WERI-Rb-1 (cell line): ENCODE measurements at places on chromosomes 2 and 18.

DNA sequence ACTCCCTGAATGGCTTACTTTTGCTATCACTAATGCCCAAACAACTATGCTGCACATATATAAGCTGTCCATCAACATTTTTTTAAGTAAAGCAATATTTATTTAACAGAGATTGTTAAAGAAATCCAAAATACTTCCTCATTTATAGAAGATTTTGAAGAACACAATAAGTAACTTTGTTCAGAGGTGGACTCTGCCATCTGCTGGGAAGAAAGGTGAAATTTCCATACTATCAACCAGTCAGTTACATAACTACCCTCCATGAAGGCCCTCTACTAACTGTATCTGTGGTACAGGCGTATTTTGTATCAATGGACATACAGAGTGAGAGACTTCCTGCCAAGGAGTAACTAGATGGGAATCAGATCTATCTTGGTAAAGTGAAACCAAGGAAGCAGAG lies 106.0 kb downstream of the DTNB start:
- DNase-seq: no peak

GRCh38 chr2:197498235-197498936 lies 1.3 kb downstream of the HSPD1 start:
- no peak for DNase-seq

DNA sequence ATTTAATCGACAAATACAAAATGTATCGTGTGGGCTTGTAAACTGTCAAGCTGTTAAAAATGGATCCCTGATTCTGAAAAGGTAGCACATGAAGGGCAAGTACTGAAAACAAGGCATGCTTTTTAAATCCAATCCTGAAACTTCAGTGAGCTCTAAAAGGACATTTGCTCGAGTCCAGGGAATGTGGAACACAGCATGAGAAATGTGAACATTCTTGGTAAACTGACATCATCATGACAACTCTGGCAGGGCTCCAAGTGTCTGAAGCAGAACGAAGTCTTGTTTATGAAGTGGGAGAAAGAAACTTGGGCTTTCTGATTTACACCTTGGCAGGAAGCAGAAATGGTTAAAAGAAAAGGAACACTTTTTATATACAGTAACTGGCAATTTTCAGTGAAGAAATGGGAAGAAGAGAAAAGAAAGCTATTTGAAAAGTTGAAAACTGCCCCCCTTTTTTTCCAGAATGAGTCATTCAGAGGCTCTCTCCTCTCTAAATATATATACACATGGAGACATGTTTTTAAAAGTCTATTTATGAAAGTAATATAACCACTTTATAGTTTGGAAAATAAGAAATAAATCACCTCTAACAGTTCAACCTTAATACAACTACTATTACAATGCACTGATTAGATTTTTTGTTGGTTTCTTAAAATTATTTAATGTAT lies 120.8 kb downstream of the GAREM1 start:
- no peak for DNase-seq

DNA sequence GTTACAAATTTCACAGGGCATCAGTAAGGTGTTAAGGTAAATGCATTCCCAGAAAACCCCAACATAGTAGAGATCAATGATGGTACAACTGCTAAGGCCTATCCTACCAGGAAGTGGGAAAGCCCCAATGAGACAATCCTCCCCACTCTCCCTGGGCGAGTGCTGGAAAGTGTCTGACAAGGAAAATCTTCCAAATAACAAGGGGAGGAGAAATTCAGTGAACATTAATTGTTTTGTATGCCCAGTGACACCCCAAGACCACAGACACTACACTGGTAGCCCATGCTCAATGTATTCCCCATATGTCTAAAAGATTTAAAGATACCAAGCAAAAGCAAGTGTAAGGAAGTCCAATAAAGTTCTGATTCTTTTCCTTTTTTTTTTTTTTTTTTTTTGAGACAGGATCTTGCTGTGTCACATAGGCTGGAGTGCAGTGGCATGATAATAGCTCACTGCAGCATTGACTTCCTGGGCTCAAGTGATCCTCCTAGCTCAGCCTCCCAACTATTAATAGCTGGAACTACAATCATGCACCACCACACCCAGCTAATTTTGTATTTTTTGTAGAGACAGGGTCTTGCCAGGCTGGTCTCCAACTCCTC lies 24.7 kb downstream of the B4GALT6 start:
- DNase-seq: no peak

- no peak for DNase-seq
These were observed 80.3 kb upstream of the TSPYL6 start for GRCh38 chr2:54336136-54336976.

GRCh38 chr2:69585855-69586555 lies 57.5 kb downstream of the AAK1 start:
- no peak for DNase-seq

- DNase-seq: no peak
These were observed 16.0 kb downstream of the CEP192 start for GRCh38 chr18:13007248-13007560.

- no peak for DNase-seq
These were observed 94.3 kb upstream of the ITGB6 start for GRCh38 chr2:160294339-160294803.

DNA sequence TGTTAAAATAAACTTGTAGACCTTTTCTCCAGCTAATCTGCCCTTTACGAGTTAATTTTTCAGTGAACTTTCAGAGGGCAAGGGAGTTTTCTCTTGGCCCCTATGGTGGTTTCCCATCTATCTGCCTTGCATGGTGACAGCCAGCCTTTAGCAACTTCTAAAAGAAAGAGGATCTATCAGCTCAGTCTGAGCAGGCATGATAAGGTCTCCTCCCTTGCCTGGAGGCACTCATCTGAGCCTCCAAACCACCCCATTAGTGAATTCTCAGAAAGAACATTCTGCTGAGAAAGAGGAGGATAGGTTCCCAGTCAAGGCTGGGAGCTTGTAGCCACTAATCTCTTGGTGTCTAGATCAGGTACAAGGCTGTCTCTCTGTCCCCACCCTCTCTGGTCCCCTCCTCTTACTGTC lies 10.7 kb upstream of the GYPC start:
- no peak for DNase-seq

GRCh38 chr2:184463102-184463865 lies 135.0 kb upstream of the ZNF804A start:
- DNase-seq: no peak

DNA sequence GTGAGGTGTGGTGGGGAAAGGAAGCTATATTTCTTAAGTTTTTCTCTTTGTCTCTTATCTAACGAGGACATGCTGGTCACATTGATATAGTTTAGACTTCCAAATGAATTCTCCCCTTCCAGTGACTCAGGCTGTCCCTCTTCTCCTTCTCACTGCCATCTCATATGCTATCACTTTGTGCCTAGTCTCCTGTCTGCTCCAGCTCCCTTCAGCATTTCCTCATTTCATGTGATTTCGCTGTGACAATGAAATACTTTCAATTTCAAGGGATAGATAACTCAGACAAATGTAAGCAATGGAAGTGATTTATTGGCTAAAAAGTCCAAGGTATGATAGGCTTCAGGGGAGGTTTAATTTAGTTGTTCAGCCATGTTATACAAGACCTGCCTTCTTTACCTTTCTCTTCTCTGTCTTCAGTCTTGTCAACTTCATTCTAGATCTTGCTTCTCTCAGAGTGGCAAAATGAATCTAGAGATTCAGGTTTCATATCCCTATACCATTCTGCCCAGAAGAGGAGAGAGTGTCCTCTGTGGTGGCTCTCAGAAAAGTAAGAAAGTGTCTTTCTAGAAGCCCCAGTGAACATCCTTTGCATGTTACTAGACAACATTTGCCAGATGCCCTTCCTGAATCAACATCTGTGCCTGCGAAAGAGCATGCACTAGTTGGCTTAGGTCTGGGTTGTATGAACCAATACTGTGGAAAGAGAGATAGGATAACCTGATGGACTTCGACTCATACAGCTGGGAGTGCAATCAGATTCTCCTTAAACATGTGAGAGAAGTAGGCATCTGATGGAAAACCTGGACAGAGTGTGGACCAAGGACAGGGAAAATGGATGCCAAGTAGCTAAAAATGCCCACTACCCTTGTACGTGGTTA lies 29.9 kb upstream of the GPR155 start:
- DNase-seq: no peak

DNA sequence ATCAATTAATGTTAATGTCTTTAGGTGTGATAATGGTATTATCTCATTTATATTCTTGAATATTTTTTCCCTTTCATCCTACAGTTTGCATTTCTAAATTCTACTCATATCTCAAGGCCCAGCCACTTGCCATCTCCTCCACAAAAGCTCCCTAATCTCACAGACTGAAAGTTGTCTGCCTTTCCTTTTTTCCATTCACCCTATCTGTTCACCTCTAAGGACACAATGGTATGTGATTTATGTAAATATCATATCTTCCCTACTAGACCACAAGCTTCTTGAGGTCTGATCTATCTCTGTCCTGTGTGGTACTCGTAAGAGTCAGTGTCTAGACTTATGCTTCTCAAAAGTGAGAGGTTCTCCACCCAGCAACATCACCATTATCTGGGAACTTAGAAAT lies 3.9 kb upstream of the SPC25 start:
- no peak for DNase-seq

DNA sequence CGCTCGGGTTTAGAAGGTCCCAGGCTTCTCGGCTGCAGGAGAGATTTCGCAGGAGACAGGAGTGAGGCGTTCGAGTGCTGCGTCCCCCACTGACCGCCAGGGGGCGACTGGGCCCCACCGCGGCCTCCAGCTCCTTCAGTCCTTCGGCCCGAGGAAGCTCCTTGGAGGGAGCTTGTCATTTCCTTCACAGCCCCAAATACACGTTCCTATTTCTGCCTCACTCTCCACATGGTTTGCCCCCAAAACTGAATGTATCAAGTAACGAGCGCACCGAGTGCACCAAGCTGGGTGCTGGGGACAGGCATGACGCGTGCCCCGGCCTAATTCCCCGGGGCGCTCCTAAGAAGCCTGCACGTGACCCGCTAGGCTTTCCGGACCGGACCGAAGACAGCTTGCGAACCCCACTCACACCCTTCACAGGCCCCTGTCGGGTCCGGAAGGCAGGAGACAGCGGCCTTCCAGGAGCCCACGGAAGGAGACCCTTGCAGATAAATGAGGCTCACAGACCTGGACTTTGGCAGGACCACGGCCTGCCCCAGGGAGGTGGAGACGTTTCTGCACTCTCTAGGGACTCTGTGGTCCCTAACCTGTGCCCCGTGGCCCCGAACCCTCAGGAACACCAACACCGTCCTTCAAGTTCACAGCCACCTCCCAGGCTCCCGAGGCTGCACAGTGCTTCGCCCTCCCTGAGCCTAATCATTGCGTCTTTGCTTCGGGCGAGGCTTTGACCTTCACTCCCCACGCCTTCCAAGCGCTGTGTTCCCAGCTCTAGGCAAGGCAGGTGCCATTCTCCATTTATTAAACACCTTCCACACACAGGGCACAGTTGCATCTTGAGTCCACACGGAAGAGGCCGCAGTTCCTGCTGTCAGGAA lies 13.0 kb upstream of the FAHD2A start:
- DNase-seq: peak; percentile 70

GRCh38 chr2:134268265-134268664 lies 14.4 kb downstream of the MGAT5 start:
- DNase-seq: no peak

- no peak for DNase-seq
These were observed 132.3 kb downstream of the FOXI3 start for GRCh38 chr2:88320076-88320773.

GRCh38 chr2:62706721-62707521 lies 1.4 kb downstream of the EHBP1 start:
- no peak for DNase-seq

DNA sequence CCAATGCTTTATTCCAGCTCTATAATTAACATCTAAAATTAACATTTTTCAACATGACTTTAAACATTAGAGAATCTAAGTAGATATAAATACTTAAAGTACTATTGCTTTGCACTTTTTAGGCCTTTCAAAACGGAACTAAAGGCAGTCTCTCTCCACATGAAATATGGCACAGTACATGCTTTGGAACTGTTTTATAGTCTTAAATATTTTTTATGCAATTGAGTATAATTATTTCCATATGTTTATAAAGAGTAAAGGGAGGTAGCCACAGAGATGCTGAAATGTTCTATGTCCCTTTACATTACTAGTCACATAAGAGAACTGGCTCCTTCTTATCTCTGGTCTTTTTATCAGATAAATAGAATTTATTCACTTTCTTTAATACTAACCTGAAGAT lies 674.0 kb downstream of the PLCL1 start:
- no peak for DNase-seq

GRCh38 chr2:40401896-40402295 lies 50.0 kb downstream of the SLC8A1 start:
- no peak for DNase-seq

- DNase-seq: no peak
These were observed 233.0 kb downstream of the TFCP2L1 start for GRCh38 chr2:121052023-121052422.

DNA sequence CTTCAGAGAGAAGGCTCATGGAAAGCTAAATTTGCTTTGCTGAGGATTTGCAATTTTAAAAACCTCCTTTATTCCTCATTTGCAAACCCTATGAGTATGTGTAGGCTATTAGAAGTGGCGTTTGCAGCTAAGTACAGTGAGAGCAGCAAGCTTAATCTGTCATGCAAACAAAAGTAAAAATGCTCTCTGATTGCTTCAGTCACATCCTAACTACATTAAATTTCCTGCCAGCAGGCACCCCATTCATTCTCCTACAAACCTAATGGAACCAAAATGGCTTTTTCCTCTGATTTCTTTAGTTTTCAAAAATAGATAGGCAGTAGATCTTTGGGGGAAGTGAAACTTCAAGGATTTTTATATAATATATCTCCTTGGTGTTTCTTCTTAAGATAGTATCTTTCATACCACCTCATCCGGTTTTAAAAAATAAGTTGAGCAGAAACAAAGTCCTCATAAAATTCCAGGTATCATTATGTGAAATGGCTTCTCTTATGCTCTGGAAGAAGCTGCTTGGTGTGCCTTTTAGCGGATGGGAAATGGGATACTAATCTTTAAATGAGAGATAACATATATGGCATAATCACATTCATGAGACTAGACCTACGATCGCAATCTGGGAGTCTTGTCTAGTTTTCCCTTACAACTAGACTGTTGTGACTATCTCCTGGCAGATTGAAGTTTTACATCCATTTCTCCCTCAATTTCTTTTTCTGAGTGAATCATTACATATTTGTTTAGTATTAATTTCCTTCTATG lies 49.1 kb downstream of the CLIP4 start:
- no peak for DNase-seq

DNA sequence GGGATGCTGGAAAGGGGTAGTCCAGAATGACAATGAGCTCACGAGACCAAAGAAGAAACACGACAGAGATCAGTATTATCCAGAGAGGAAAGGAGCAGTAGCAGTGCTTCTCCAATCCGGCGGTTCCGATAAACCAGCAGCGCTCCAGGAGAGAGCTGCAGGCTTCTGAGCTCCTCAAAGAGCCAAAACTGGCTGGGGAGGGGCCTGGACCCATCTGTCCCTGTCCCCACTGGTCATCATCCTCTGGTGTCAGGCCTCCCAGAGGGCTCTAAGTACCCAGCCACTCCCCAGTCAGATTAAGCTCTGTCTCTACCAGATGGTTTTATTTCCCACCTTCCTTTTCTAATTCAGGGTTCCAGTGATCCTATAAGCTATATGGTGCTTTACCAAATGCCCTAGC lies 23.2 kb downstream of the DNAJC27 start:
- peak; percentile 95 for DNase-seq

GRCh38 chr18:61236356-61237057 lies 96.7 kb upstream of the CDH20 start:
- DNase-seq: no peak

- DNase-seq: peak; percentile 80
These were observed 631.5 kb downstream of the NYAP2 start for GRCh38 chr2:226030788-226031646.

GRCh38 chr2:157324331-157324843 lies 1.2 kb downstream of the ERMN start:
- DNase-seq: no peak
